ENCODE measurements at places on chromosomes 5 and 9. TPM values are rescaled to one million over a fixed set of nuclear protein-coding genes. Genes with fewer than 3 reads are reported as not detected.

The IRX2 gene
- 5.4 TPM for total RNA-seq

The TAF11L9 gene
- not detected for total RNA-seq

The CTXN3 gene
- total RNA-seq = not detected

DNA sequence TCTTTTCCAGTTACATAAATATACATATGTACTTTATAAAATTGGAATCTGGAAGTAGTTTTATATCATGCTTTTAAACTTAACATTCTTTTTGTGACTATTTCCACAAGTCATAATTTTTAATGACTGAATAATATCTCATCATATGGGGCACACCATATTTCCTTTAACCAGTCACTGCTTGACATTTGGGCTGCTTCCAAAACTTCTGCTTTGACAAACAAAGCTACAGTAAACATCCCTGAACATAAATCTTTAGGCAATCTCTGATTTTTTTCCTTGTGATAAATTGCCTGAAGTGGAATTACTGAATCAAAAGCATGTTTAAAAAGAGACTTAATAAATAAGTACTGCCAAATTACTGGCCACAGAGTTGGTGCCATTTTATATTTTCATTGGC, 178.0 kb downstream of the FSTL4 start:
- peaks cover 12% of the 10 kb centered on the region for H3K27me3 ChIP-seq
- H3K4me3 ChIP-seq = no peak overlapping the region
- no peaks in the 10 kb centered on the region for H3K36me3 ChIP-seq
- no peak overlapping the region for H3K27ac ChIP-seq

GRCh38 chr9:89712283-89712682, 107.5 kb downstream of the GADD45G start:
- no peaks in the 10 kb centered on the region for H3K4me1 ChIP-seq
- H3K27ac ChIP-seq = no peak overlapping the region
- no peak overlapping the region for H3K4me3 ChIP-seq

DNA sequence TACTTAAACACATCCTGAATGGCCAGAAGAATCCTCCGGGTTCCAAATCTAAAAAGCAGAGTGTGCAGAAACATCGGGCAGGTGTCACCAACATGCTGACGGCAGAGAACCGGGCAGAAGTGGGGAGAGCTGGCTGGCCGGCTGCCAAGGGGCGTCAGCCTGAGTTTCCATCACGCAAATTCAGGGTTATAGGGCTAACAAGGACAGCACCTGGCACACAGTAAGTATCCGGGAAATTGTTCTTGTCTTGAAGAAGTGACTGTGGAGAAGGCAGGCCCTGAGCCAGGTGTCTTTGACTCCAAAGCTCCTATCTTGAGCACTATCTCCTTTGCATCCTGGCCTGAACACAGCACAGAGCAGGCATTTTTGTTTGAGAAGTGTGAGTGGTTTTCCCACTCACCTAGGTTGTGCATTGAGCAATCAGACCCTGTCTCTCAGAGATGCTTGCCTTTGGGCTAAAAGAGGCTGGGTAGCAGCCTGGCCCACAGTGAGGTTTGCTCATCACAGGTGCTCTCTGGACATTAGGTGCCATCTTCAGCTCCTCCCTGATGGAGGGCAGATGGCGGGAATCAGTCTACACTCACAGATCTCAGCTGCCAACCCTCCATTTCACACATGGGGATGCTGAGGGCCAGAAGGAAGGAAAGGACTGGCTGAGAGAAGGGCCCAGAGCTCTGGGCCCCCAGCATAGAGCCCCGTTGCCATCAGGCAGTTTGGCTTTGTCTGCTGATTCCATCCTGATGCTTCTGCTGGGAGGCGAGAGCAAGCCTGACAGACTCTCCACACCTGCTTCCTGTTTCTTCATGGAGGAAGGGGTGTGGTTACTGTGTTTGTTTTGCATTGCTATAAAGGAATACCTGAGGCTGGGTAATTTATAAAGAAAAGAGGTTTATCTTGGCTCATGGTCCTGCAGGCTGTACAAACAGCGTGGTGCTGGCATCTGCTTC, 52.8 kb downstream of the WHRN start:
- H3K36me3 ChIP-seq = 0 out of 2 replicates have a peak, but pooled peaks cover 7% of the 10 kb centered on the region
- peaks cover 5% of the 10 kb centered on the region for H3K27me3 ChIP-seq
- H3K4me1 ChIP-seq = peaks cover 17% of the 10 kb centered on the region
- H3K27ac ChIP-seq = no peak overlapping the region

GRCh38 chr5:126972062-126972895, 58.1 kb downstream of the MARCHF3 start:
- peak overlapping the region; percentile 32 for H3K27ac ChIP-seq
- no peak overlapping the region for H3K4me3 ChIP-seq
- peaks cover 1% of the 10 kb centered on the region for H3K27me3 ChIP-seq

DNA sequence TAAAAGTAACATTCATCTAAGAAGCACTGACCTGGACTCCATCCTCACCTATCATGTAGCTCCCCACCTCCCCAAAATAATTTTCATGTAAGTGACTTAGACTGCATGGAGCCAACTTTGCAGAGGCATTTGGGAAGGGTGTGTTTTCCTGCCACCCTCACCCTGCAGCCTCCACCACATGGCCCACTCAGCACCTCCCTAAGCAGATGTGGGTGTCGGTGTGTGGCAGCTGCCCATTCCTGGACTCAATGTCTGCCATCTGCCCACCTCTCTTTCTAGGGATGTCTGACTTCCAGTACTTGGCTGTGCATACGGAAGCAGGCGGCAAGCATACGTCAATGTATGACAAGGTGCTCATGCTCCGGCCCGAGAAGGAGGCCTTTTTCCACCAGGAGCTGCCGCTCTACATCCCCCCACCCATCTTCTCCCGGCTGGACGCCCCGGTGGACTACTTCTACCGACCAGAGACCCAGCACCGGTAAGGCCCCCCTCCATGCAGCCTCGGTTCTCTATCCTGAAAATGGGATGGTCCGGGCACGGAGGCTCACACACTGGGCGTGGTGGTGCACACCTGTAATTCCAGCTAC, 12.7 kb downstream of the GTF3C5 start:
- H3K4me1 ChIP-seq = no peaks in the 10 kb centered on the region
- no peak overlapping the region for H3K4me3 ChIP-seq
- no peak for DNase-seq
- H3K27me3 ChIP-seq = peaks cover 2% of the 10 kb centered on the region
- H3K36me3 ChIP-seq = no peaks in the 10 kb centered on the region

Data from HFFc6 (cell line).